ENCODE measurements at places on chromosomes 3 and 15.

GRCh38 chr15:68734352-68734751, 86.3 kb downstream of the ANP32A start:
- DNase-seq: no peak

GRCh38 chr3:129230311-129231019, 18.9 kb upstream of the COPG1 start:
- peak; percentile 62 for DNase-seq

DNA sequence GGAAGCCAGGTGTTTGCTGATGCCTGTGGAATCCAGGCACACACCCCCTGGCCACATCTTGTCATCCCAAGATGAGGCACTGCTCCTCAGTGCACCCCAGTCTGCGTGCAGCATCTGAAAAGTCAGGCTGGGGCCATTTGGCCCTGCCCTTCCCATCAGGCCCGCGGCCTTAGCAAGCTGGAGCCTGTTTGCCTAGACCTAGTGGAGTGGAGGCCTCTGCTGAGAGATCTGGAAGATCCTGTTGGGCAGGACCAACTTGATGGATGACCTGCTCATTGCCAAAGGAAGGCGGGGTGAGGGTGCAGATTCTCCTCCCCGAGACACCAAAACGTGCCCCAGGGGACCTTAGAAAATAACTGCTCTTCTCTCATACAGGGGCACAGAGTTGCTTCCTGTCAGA, 220.2 kb downstream of the SHQ1 start:
- DNase-seq: no peak

- no peak for DNase-seq
These were observed 598.1 kb upstream of the CBLB start for GRCh38 chr3:106466881-106467280.

- no peak for DNase-seq
These were observed 103.0 kb downstream of the P3H2 start for GRCh38 chr3:190017521-190018288.

DNA sequence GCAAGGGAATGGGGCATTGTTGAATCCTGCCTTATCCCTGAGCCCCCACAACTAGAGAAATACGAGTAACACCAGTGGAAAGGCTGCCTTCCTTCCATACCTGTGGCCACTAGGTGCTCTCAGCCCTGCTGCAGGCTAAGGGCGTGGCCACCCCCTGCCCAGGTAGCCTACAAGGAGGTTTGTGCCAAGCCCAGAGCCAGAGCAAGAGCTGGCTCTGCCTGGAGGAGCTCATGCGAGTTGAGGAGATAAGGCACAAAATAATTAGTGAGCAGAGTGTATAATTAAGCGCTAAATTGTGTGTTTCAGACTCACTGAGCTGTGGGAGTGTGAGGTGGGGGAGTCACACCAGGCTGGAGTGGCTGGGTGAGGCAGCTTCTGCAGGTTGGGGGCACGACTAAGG, 49.2 kb downstream of the TPRA1 start:
- no peak for DNase-seq

DNA sequence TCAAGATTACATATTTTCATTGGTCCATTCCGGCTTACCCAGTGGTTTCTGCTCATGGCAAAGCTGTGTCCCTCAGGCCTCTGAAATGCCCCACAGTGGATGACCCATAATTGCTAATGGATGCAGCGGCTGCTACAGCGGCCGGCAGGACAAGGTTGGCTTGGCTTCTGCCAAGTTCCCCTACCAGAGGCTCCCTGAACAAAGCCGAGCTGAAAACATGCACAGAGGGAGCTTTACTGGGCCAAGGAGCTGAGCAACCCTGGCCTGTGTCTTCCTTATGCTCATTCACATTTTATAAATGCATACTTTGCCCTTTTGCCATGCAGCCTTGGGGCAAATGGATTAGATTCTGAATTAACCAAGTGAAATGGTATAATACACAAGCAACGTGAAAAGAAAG, 150.5 kb downstream of the NTRK3 start:
- no peak for DNase-seq

DNA sequence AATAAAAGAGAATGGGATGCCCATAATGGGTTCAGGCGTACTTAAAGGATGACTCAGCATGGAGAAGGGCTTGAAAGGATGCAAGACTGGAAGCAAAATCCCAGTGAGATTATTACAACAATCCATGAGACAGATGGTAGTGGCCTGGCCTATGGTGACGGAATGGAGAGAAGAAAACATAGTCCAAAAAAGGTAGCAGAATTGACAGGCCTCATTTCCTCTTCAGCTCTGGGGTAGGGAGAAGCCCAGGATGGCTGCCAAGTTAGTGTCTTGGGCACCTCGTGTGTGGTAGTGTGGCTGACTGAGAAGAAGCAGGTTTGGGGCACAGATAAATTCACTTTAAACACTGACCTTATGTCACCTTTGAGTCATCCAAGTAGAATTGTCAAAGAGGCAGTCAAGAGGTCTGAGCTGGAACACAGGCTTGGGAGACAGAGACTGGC, 18.1 kb downstream of the MB21D2 start:
- DNase-seq: no peak

- DNase-seq: no peak
These were observed 15.4 kb upstream of the CX3CR1 start for GRCh38 chr3:39295184-39295775.

All from stimulated activated CD4-positive, alpha-beta T cell treated with anti-CD3 and anti-CD28 coated beads, Interleukin-1b, Interleukin-23, amount 100 ng/mL, for 48 hours (primary cell).